ENCODE measurements at places on chromosomes 6 and 20. TPM values are rescaled to one million over a fixed set of nuclear protein-coding genes. Genes with fewer than 3 reads are reported as not detected.

DNA sequence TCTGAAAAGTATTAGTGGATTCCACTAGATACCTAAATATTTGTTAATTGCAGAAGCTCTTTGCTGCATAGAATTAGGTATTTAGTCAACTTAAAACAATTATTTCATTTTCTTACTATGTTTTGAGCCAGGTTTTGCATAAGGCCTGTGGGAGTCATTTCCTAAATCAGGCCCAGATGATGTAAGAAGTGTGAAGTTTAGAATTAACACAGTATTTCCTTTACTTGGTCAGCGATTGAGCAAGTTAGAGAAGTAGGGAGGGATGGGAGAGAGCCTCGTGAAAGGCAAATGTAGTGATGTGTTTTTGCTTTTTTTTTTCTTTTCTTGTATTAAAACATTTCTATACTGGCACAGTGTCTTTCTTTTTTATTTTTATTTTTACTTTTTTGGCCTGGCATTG is 711.1 kb downstream of the HDGFL1 start:
- DNase-seq: no peak

- DNase-seq: no peak
Observed at GRCh38 chr6:10968776-10969175, 75.3 kb downstream of the ELOVL2 start.

- DNase-seq: no peak
Observed at GRCh38 chr20:46282669-46283068, 25.6 kb downstream of the CDH22 start.

DNA sequence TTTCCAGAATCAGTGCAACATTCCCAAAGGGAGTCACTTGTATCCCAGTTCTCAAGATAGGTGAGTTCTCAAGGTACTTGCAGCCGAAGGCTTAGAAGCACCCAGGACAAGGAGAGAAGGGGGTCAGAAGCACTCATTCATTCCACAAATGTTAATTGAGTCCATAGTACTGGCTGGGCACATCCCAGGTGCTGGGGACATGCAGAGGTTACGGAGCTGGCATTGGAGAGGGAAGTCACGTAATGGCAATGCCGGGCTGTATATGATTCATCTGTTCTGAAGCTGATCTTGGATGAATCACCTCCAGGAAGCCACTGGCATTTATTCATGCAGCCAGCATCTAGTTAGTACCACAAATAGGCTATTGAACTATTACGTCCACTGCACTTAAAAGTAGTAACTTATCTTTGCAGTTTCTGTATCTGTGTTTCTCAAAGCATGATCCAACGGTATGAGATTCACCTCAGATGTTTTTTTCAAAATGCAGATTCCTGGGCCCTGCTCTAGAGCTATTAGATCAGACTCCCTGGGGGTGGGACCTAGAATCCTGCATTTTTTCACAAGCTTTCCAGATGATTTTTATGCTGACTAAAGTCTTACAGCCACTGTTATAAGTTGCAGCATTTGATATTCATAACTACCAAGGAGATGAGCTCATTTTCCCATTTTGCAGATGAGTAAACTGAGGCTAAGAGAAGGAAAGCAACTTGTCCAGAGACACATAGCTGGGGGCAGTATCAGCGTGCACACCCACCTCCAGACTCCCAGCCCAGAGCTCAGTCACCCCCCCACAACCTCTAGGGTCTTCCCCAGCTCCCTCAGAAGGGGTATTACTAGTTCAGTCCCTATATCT is 44.1 kb upstream of the ID1 start:
- no peak for DNase-seq

The CDSN gene
- total RNA-seq: not detected

Data from sciatic nerve (tissue), 2 donors.